NCI-H1105 (cell line): ENCODE measurements at places on chromosomes 6 and 20.

DNA sequence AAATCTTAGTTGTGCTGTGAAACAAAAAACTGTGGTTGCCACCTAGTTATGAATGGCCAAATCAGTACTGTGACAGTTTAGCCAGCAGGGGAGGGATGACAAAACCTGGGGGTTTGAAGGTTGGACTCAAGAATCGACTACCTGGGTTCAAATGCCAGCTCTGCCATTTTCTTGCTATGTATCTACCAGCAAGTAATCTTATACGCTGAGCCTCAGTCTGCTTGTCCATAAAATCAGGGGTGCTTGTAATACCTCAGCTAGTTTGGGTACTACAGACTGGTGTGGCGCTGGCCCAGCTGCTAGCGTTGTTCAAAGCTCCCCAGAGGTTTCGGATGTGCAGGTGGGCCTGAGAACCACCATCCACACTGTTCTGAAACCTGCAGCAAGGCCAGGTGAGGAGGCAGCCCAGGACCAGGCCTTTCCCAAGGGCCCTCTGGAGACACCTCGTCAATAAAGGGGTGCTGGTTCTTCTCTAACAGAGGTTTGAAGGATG lies 40.4 kb downstream of the TRAM2 start:
- DNase-seq: no peak

DNA sequence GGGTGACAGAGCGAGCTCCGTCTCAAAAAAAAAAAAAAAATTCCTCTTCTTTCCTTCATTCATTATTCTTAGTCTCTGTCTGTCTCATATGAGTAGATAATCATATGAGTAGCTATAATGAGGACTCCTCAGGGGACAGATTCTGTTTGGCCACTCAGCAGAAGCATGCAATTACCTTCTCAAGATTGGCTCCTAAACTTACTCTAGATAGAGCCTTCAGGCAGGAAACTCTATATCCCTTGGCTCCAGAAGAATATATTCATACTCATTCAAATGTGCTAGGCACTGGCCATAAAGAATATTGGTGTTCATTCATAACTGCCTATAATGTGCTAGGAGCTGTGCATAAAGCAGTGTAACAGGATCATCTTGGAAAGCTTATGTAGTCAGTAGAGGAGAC lies 2.2 kb upstream of the ACAT2 start:
- no peak for DNase-seq

DNA sequence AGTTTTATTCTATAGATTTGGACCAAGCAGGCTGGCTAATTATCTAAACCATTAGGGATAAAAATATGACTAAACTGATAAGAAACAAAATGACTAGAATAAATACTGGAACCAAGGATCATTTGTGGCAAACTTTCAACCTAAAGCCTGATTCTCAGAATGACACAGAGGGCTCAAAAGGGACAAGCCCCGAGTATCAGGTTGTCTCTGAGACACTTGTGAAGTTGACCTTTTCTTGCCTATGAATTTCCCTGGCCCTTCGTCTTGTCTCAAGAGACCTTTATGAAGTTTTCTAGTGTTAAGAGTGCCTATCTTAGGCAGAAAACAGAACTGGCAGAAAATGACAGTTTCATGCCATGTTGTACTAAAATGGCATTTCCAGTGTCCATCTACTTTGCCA lies 68.3 kb downstream of the IMPG1 start:
- DNase-seq: no peak

GRCh38 chr6:119328892-119329793 lies 20.4 kb downstream of the MAN1A1 start:
- DNase-seq: no peak

DNA sequence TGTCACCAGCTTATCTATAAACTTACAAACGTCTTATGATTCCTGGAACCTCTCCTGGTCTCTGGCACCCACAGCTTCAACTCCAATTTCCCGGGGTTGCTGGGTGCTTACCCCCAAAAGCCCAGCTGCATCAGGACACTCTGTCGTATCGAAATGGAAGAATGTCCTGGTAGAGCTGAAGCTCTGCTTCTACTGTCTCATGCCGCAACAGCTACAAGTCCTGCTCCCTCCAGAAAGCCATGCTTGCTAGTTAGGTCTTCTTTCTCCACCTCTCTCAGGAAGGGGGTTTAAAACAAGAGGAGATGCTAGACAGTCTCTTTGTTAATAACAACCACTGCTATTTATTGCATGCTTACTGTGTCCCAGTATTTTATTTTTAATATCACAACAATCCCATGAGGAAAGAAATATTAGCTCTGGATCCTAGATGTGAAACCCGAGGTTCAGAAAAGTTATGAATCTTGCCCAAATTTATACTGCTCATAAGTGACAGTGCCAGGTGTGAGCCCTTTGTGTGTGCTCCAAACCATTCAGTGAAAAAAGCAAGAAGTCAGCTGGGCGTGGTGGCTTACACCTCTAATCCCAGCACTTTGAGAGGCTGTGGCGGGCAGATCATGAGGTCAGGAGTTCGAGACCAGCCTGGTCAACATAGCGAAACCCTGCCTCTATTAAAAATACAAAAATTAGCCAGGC lies 82.3 kb upstream of the GCM1 start:
- DNase-seq: no peak

DNA sequence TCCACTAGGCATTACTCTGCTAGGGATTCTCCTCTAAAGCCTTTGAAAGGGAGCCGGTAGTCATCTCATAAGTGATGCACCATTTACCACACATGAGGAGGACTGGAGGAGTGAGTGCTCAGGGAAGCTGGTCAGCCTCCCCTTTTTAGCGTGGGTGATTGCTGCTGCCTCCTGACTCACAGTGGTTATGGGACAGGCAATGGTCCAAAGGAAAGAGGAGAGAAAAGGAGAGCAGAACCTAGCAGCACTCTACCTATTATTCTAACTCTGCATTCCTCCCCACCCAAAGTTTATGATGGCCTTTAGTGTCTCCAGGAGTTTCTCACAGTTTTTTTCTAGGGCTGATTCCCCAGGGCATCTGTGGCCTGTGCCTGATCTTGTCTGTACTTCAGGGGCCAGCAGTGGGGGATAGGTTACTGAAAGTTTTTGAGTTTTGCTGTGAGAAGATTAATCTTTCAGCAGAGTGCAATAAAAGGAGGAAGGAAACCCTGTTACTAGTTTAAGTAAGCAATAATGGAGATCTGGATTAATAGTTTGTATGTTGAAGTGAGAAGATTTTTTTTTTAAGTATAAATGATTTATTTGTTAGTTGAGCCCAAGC lies 36.4 kb upstream of the GCLC start:
- DNase-seq: no peak

DNA sequence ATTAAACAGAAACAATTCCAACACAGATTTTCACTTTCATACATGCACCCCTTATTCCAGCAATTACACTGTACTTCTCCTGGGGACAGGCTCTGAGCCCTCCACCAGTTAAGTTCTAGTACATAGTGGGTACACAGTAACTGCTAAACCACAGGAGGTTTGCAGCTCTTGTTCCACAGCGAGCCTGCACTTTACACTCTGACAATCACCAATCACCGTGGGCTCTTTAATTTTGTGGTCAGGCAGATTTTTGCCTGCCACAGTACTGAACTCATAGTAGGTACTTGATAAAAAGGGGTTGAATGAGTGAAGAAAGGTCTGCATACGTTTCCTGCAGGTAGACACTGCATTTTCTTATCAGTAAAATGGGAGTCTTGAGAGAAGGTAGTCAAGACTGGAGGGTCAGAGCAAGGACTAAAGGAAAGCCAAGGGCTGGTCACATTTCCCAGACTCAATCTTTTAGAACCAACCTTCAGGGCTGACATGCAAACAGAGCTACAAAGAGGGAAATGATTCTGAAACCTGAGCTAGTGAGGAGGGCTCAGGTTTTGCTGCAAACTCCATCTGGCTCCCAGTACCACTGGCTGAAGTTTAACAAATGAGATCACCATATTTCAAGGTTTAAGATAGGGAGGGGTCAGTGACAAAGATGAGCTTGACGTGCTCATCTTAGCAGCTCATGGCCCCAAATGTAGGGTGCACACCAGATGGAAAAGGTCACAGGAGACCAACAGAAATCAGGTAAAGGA lies 404.6 kb downstream of the BTBD9 start:
- no peak for DNase-seq

DNA sequence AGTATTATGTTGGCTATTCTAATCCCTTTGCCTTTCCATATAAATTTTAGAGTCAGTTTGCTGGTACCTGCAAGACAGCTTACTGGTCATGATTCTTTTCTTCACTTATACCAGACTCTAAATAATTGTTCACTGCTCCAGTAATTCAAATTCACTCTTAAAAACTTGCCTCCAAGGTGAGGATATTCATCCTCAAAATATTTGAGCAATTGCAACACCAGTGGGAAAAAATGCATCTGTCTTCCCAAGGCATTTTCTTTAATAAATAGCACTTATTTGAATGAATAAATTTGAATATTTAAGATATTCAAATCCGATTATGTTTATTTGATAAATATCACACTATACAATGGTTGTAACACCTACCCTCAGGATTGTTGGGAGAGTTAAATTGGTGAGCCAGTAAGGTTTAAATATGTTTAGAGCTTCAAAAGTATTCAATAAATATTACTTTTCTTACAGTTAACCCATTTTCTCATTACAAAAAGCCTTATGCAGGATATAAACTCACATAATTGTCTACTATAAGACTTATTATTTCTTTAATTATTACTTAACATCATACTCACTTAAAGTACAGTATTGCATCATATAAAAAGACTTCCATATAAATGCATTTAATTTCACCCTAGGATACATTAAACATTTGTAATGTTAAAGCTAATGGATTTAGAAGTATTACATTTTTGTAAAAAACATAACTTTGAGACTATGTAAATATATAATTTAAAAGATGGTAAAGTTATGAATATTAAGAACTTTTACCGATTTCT lies 285.6 kb downstream of the SAMD5 start:
- DNase-seq: no peak

DNA sequence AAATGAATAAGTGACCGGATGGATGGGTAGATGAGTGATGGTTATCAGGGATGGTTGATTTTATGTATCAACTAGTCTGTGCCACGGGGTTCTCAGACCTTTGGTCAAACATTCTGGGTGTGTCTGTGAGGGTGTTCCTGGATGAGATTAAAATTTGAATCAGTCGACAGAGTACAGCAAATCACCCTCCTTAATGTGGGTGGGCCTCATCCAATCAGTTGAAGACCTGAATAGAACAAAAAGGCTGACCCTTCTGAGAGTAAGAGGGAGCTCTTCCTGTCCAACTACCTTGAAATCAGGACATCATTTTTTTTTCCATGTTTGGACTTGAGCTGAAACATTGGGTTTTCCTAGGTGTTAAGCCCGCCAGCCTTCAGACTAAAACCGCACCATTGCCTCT lies 136.4 kb upstream of the ATXN1 start:
- no peak for DNase-seq

DNA sequence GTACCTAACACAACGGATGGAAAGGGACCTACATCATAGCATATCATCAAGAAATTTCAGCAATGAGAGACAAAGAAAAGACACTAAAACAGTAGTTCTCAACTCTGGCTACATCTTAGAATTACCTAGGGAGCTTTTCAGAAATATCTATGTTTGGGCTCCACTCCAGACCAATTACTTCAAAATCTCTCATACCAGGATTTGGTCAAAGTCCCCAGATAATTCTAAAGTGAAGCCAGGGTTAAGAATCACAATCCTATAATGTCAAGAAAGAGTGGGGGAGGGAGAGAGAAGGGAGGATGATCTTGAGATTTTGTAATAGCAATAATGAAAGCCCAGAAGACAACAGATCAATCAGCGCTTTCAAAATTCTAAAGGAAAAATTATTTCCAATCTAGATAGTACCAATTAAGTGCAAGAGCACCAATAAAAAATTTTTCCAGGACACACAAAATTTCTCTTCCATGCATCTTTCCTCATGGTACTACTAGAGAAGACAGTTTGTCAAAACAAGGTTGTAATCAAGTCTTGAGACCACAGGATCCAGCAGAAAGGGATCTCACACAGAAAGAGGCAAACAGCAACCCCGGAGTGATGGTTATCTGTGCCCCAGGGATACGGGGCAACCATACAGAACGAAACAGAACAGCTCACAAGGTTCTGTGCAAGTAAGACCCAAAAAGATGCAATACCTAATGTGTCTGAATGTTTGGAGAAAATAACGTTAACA lies 152.9 kb upstream of the DST start:
- no peak for DNase-seq

DNA sequence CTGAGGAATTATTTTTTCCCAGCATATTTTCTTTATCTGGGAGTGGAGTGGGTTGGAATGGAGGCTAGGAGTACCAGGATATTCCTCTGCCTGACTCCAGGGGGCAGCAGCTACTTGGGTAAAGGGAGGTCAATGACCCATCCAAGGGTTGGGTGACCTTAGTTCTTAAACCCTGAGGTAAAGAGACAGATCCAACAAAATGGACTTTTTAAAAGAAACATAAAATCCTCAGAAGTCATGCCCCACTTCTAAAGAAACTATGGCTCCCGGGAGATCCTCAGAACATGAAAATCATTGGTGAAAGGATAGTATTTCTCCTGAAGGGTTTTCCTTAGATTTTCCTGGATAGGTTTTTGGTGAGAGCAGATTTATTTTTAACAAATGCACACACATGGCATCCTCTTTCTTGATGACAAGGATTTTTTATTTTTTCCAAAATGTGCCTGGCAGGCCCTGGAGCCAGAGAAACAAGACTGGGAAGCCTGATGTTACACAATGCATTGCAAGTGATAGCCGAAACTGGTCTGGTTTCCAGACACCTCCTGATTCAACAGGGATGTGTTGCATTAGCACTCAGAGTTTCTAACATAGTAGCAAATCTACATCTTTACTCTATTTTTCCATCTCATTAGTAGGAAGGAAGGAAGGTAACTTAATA lies 240.9 kb upstream of the BTBD3 start:
- DNase-seq: peak; percentile 51

DNA sequence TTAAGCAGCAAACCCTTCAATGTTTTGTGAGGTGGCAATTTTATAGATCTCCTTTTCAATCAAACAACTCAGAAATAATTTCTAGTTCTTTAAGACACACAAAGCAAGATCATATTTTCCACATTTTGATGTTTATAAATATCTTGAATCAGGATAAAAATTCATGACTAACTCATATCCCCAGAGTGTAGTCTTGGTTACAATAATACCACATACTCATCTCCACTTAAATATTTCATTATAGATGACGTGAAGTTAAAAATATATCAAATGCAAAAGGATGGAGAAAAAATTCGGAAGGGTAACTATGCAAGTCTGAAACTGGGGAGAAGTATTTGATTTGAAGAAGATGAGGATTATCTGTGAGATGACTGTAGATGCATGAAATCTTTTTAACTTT lies 59.8 kb upstream of the HIVEP1 start:
- DNase-seq: no peak

GRCh38 chr20:2051946-2052345 lies 49.7 kb upstream of the STK35 start:
- DNase-seq: no peak
